ENCODE measurements at places on chromosomes 5 and 9.

GRCh38 chr9:113481176-113481787, 17.8 kb downstream of the RGS3 start:
- DNase-seq, result no peak

DNA sequence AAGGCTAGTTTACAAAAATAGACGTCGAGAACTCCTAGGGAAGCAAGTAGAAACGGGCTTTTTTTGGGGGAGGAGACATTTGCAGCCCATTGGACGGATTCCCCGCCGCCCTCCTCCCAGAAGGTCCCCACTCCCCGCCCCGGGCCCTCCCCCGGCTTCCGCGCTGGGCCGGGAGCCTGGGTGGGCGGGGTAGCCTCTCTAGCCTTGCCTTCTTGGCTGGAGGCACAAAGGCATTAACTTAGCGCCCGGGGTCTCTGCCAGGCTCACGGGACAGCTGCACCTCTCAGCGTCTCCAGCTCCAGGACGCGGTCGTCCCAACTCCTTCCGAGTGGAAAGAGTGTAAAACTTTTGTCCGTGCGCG, at the start of gene DMRTA1:
DMRTA1 (plus strand) TSS at position 236 of the 361 bp plus-strand sequence. CDS start 242 bp downstream, outside the sequence.
- peak; percentile 61 for DNase-seq

DNA sequence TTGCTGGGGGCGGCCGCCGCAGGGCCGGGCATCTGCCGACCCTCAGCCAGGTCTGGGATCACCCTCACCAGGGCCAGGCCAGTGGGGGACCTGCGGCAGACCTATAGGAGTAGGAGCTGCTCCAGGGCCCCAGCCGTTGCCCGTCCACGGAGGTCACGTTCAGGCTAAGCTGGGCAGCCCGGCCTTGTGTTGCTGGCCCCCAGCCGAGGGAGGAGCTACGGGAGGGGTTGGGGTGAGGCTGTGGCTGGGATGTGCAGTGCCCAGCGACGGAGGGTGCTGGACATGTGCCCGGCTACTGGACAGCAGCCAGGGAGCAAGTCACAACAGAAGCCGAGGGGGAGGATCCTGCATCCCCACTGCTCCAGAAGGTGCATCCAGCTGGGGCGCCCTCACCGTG, 39.6 kb upstream of the SLC6A19 start:
- DNase-seq, result no peak

DNA sequence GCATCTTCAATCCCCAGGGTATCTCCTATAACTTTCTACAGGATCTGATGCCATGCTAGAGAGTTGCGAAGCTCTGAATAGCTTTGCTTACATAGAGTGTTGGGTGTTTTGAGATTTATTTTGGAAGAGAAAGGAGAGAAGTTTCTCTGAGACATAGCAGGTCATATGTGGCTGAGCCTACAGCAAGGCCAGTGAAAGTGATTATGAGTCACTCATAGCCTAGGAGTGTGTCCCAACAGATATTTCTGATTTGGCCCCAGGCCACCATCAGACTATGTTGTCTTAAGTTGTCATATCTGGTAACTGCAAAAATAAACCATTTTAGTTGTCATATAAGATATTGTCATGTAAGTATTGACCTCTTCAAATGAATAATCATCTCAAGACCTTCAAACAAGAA, 132.0 kb upstream of the RAI14 start:
- no peak for DNase-seq

GRCh38 chr5:68593211-68593671, 377.7 kb downstream of the PIK3R1 start:
- DNase-seq, result peak; percentile 35

DNA sequence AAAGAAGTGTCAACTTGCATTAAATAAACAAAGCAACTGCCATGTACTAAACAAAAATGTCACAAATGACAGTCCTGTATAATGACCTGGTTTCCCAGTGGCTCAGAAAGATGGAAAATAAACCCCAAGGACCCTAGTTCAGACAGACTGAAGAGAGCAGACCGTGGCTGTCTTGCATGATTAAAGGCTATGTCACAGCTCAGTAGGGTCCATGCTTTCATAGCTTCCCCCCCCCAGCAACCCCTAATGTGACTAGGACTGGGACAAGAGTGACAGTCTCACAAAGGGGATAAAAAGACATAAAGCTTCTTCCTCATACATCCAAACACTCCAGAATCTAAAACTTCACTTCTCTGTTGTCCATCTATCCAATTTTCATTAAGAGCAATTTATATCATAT, 113.6 kb downstream of the NR6A1 start:
- no peak for DNase-seq

- DNase-seq, result no peak
Observed at GRCh38 chr5:38403406-38403805, 145.0 kb downstream of the EGFLAM start.

- DNase-seq, result no peak
Observed at GRCh38 chr9:15936306-15936921, 383.6 kb downstream of the CCDC171 start.

DNA sequence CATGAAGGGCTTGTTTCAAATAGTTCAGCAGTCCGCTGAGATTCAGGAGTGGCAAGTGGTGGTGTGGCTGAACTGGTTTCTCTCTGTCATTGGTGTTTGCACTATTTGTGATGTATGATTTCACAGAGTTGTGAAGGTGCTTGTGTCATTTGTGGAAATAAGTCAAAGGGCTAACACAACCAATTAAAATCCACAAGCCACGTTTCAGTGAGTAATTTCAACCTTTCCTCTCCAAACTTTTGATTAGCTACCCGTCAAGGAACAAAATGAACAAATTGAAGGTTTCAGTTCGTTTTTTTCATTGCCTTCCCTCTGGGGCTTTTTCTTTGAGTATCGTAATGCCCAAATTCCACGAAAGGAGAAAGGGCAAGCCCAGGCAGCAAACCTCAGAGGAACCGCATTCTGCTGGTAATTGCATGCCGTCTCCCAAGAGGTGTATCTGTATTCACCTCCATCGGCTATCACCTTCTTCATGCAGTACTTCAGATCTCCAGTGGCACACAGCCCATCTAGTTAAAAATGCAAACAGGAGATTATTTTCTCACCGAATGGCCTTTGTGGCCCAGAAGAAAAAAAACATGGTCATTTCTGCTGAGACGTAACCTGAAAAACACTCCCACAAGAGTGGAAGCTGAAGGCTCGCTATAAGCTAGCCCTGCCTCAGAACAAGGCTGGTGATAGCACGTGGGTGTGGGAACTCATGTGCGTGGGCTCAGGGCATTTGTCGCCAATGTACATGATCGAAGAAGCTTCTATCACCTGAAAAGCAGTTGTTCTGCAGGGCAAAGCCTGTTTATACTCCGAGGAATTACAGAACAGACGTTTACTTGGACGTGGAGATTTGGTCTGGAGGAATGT, 197.1 kb downstream of the NR3C1 start:
- no peak for DNase-seq

GRCh38 chr5:40672425-40672824, 7.3 kb upstream of the PTGER4 start:
- no peak for DNase-seq

DNA sequence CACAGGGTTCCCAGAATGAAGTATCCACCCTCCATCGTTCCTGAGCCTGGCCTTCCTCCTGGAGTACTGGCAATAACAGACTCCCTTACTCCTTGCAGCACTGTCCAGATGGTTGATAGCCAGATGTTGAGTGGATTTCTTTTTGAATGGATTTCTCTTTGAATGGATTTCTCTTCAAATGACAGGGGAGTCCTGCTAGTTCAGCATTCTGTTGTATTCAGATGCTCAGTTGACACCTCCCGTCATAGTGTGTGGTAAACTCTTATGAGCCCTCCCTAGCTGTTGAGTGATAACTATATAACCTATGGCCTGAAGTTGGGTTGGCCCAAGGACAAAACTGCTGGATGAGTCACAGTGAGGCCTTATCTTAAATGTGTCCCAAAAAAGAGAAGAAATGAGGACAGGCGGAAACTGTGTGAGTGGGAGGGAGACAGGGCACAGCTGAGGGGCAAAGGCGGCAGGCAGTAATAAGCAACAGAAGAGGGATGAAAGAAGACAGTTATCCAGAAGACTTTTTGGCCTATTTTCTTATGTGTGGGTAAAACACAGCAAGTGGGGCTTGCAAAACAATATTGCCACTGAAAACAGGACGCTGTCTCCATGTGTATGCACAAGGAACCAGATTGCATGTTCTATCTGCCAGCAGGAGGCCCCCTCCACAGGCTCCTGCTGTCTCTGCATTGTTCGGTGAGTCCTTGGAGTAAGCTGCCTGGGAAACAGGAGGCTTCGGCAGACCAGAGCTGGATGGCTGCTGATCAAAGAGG, 209.5 kb upstream of the S1PR3 start:
- DNase-seq, result no peak

DNA sequence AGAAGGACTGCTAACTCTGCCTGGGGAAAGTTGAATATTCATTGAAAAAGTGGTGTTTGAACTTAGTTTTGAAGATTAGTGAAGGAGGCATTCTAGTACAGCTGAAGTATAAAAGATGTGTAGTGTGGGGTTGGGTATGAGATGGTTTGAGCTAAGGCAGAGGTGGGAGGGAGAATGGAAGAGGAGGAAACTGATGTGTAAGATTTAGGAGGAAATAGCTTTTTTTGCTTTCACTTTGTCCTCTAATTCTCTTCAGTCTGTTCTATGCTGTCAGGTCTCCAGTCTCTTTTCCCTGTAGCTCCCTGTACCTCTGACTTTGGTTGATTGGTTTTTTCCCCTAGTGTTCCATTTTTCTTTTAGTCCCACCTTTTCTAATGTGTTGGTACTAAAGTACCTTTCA, 9.0 kb downstream of the CREBRF start:
- no peak for DNase-seq

- DNase-seq, result no peak
Observed at GRCh38 chr9:126915846-126916543, 1.4 kb downstream of the RALGPS1 start.

GRCh38 chr9:26477963-26478362, 414.6 kb downstream of the CAAP1 start:
- no peak for DNase-seq

DNA sequence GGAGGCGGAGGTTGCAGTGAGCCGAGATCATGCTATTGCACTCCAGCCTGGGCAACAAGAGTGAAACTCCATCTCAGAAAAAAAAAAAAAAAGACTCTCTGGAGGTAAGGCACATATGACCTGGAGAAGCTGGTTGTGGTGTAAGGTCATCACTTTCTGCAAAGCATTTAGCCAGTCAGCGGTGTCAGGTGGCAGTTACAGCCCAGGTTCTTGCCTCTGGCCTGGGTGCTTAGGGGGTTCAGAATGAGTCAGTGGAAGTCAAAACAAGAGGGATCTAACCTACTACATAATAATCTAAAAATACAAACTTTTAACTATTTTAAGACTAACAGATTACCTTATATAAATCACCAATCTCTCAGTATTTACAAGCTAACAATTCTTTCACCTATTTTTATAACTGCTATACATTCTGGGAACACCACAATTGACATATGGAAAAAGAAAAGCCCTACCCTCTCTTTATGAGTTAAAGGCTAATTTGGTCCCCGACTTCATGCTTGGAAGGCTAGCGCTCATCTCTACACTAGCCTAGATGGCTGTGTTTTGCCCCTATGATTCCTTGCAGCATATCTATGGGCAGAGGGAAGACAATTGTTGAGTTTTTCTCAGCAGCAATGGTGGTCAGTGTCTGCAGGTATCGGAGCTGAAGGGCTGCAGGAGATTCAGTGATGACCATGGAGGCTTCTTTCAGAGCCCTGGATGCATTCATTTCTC, 29.2 kb downstream of the STOM start:
- no peak for DNase-seq

DNA sequence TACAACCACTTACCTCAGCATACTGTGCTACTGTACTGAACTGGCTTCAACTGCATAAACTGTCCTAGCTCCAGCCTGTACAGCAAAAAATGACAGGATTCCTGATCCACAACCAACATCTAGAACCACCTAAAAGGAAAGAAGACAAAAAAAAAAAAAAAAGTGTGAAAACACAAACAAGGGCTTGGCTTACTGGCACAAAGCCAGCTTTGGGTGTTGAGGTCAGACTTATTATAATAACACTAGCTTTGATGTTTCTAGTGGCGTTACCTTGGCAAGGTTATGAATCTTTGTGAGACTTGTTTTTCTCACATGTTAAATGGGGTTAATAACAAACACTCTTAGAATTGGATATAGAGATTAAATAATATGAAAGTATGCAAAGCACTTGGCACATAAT, 148.5 kb upstream of the PUM3 start:
- DNase-seq, result no peak

DNA sequence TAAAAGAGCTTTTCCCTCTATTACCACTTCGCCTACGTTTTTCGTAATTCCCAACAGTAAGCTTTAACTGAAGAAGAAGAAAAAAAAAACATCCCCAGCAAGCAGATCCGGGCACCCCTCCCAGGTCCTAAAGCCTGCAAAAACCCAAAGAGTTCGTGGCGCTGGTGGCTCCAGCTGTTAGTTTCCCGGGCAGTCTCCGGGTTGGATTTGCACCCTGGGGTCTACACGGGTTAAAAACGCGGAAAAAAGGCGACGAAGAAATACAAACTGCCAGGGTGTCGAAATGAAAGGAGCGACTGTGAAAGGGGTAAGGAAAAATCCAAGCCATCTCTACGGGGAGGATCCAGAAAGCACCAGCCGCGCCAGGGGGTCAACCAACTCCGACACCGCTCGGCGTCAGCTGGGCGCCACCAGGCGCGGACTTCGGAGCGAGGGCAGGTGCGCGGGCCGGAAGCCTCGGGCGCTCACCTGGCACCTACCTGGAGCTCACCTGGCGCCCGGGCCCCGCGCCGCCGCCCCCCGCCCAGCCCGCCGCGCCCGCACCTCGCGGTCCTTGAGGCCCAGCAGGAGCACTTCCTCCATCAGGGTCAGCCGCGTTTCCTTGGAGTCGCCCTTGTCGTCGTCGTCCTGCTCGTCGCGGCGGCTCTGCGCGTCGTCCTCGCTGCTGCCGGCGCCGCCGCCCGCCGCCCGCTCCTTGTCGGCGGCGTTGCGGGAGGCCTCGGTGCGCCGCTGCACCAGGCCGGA, 680 bp downstream of the GOLPH3 start:
- DNase-seq, result peak; percentile 44

- no peak for DNase-seq
Observed at GRCh38 chr9:5778805-5779204, 54.1 kb downstream of the ERMP1 start.

DNA sequence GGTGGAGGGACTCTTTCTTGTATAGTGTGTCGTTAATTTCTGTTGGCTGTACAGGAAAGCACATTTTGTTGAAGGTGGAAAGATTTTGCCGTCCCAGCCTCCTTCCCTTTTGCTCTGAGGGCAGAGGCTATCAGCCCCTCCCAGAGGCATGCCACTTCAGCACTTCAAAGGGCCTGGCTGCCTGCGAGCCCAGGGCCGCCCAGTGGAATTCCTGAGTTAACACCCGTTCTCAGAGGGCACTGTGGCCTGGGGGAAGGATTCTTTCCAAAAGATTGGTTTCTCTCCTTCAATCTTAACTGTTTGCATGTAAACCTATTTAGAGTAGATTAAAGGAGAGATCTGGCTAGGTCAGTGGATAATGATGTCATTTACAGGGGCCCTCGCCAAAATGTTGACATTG, 238.6 kb downstream of the FANCC start:
- DNase-seq, result no peak

- peak; percentile 96 for DNase-seq
Observed at GRCh38 chr9:125538092-125538473, 168.9 kb downstream of the MAPKAP1 start.

- no peak for DNase-seq
Observed at GRCh38 chr9:99285965-99286364, 63.9 kb downstream of the SEC61B start.

Measured in kidney glomerular epithelial cell (primary cell).